ENCODE measurements at places on chromosomes 6 and 20.

GRCh38 chr6:136718476-136718875 lies 73.8 kb downstream of the MAP3K5 start:
- DNase-seq = no peak

DNA sequence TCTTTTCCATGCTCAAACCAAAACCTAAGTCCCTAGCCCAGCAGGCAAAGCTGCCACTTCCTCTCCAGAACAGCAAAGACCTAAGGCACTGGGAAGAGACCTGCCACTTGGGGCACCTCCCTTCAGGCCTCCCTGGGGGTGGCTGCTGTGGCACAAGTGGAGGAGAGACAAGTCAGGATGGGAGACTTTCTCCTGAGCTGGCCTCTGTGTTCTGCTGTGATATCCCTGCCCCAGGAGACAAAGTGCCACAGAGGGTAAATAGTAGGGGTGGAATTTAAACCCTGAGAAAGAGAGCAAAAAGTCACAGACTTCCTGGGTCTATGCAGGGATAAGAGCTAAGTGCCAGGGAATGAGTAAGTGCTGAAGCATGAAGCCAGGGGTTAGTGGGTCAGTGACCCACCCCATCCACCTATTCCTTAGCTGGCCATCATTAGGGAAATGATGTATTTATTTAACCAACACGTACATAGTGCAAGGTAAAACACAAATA lies 84.2 kb downstream of the MRPL14 start:
- DNase-seq = no peak

DNA sequence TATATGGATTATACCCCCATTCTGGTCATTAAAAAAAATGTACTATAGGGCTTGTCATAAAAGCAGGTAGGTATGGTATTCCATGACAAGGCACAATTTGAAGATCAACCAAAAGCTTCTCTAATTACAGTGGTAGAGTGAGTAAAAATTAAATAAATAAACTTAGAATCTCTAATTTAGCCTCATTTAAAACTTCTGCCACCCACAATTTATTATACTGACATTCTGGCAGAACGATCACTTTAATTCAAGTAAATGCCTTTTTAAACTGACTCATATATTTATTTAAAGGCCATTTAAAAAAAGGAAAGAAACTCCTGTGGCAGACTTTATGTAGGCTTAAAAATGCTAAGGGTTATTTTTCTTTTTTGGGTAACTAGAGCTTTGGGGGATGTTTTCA lies 68.3 kb upstream of the PHACTR2 start:
- no peak for DNase-seq

GRCh38 chr6:7145885-7146828 lies 38.4 kb downstream of the RREB1 start:
- DNase-seq = no peak

GRCh38 chr20:44596876-44597275 lies 14.5 kb downstream of the PKIG start:
- no peak for DNase-seq

- DNase-seq = no peak
Observed at GRCh38 chr6:53828966-53829697, 34.3 kb downstream of the LRRC1 start.

DNA sequence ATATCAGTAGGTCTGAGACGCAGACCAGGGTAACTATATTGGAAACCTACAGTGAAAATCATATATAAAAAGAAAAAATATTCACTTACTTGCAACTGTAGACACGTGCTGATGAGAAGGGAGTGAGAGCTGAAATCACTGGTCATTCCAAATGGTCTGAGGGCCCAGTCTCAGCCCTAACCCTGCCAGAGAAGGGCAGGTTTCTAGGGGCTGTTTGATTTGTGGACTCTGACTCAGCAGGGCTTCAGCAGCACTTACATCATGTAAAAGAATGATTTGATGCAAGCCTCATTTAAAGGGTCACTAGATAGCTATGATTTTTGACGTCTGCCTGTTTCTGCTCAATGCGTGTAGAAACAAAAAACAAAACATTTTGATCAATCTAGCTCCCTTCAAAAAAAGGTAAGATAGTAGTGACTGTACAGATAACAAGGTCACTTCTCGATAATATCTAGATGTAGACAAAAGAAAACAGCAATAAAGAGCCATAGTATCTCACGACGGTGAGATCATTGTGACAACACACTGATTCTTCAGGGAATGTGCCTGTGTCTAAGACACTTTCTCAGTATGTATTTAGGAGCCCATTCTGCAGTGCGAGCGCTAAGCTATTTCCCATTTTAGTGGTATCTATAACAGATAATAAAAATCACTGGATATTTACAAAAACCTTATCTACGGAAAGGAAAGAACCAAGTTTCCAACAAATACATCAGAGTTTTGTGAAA lies 307.2 kb downstream of the HIVEP2 start:
- DNase-seq = no peak

DNA sequence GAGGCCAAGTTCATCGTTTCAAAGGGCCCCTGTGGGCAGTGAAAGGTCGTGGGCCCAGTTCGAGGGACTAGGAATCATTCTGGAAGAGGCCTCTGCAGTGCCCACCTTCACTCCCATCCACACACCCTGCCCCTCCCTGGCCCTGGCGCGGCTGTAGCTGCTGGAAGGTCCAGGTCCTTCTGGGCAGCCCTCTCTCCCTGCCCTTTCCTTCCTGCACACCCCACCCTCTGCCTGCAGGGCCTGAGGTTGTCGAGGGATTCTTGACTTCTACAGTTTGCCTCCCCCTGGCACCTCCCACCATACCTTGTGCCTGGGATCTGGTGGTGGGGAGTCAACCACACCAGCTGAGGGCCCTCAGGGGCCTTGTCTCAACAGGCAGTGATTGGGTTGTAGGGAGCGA lies 4.5 kb upstream of the MYT1 start:
- no peak for DNase-seq

DNA sequence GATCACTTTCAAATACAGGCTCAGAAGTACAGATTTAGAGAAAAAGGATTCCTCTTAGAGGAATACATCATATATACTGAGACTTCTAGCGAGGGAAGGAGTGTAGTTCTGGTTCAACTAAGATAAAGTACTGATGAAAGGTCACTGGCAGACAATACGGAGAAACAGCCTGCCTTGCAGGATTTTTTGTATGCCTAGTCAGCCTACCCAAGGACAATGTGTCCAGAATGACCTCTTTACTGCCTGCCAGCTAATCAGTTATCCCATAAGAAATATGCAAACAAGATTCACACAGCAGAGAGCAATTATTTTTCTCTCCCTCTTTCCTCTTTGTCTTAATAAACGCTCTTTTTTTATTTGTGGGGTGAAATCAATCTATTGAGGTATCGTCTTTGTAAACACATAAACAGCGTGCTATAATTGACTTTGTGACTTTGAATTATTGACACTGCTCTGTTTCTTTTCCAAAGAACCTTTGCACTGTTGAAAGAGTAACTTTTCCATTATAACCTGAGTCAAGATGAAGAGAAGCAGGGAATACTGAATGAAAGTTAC lies 1.4 kb upstream of the TSPYL4 start:
- DNase-seq = no peak

DNA sequence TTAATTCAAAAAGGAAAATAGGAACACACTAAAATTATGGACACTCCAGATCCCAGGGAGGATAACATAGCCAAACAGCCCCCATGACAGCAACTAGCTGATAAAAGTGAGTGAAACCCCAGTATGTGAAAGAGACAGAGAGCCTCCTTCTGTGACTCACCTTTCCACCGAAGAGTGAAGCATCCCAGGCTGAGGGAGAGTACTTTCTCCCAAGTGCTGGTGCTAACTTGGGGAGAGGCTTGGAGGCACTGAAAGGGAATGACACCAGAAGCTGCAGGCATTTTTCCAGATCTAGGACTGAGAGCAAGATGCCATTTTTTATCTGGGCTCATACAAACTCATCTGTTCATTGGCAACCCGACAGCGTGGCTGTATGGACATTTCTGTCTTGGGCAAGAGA lies 339.8 kb downstream of the HTR1B start:
- DNase-seq = no peak

GRCh38 chr20:19129306-19129705 lies 83.1 kb upstream of the SLC24A3 start:
- DNase-seq = no peak

DNA sequence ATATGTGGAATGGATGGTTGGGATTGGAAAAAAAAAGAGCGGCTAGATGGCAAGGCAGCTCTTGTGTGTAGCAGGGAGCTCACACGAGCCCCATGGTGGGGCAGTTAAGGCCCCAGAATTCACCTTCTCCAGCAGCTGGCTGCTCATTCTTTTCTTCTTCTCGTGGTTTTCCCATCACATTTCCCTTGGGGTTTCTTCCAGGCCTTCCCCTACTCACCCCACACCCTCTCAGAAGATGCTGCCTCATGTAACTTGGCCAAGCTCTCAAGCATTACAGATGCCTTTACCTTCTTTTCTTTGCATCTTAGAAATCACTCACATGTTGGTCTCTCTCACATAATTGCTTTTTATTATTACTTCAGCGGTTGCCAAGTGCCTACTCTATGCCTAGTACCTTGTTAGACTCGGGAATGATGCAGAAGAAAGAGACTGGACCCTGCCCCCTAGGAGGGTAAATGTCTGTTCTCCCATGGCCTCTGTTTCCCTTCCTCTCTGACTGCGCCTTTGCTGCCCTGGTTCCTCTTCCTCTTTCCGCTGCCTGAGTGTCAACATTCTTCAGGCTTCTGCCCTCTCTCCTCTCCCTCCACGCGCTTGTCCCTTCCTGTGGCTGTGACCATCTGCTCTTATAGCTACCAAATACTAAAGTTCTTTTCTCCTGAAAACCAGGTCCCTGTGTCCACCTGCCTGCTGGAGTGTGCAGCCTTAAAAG lies 28.6 kb downstream of the PPARD start:
- DNase-seq = no peak

GRCh38 chr6:158730541-158730907 lies 80.7 kb downstream of the SYTL3 start:
- no peak for DNase-seq

- no peak for DNase-seq
Observed at GRCh38 chr20:62943396-62943795, 5.4 kb downstream of the GID8 start.

- peak; percentile 74 for DNase-seq
Observed at GRCh38 chr6:17865243-17865642, 122.2 kb downstream of the KIF13A start.

GRCh38 chr20:37937686-37938085 lies 34.8 kb downstream of the VSTM2L start:
- no peak for DNase-seq

- DNase-seq = no peak
Observed at GRCh38 chr6:38943964-38944363, 104.6 kb upstream of the GLP1R start.

GRCh38 chr6:71268735-71269437 lies 19.7 kb upstream of the OGFRL1 start:
- DNase-seq = no peak

DNA sequence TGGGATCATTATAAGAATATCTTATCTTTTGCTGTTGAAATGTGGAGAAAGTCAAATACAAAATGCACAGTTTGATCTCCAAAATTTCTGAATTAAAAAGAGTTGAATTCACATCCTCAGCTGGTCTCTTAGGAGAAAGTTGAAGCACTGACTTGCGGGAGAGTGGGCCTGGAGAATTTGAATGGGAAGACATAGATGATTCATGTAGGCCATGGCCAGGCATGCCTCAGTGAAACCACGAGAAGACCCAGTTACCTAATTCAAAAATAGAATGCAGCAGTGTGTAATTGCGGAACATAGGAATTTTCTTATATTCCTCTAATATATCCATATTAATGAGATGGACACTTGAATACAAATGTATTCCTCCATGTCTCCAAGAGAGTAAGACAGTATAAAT lies 53.0 kb upstream of the DTNBP1 start:
- no peak for DNase-seq

GRCh38 chr6:161544801-161545480 lies 271.1 kb upstream of the AGPAT4 start:
- DNase-seq = no peak

DNA sequence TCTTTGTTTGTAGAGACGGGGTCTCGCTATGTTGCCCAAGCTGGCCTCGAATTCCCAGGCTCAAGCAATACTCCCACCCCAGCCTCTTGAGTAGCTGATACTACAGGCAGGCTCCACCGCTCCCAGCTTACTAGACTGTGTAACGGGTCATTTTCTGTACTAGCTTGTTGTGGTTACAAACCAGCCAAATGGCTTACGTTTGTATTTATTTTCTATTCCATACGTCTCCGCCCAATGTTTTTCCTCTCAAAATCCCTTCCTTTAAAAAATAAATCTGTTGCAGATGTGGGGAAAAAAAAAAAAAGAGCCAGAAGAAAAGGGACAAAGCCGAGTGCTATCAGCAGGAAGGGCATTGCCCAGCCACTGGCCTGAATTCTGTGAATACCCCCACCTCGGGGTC lies 41.6 kb downstream of the PRND start:
- no peak for DNase-seq

DNA sequence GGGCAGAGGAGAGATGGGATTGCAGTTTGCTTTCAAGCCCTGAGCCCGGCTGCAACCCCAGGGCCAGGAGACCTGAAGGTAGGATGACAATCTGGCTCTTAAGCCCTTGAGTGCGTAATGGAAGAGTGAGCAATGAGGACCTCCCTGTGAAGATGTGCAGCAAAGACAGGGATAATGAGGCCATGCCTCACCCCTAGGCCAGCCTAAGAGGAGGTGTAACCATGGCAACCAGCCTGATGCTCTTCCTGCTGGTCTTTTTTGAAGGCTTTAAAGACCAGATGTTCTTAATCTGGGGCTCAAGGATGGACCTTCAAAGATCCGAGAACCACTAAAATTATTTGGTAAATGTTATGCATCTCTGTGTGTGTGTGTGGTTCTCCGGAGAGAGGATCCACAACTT lies 8.2 kb downstream of the ARHGAP40 start:
- no peak for DNase-seq

GRCh38 chr6:46381057-46381456 lies 110.2 kb downstream of the RCAN2 start:
- no peak for DNase-seq

DNA sequence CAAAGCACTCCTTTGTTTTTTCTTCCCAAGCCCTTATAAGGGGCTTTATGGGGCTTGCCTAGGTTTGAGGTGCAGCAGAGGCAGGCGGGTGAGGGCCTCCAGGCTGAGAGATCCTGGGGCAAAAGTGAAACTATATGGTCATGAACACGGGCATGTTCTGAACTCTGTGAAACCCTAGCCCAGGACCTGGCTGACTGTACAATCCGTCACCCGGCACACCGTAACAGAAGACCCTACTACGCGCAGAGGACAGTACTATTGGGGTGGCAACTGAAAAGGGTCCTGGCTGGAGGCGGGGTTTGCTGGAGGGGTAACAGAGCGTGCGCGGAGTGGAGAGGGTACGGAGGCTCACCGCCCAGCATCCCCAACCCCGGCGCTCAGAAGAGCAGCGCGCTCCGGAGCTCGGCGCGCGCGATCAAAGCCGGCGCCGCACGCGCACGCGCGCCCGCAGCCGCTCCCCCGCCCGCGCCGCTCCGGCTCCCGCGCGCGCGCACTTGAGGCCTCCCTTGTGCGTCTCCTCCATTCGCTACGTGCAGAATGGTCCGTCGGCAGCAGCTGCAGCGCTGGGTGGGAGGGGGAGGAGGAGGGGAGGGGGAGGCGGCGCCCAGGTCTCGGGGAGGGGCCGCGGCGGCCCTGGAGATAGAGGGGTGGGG lies 54.2 kb downstream of the MRPL14 start:
- no peak for DNase-seq

DNA sequence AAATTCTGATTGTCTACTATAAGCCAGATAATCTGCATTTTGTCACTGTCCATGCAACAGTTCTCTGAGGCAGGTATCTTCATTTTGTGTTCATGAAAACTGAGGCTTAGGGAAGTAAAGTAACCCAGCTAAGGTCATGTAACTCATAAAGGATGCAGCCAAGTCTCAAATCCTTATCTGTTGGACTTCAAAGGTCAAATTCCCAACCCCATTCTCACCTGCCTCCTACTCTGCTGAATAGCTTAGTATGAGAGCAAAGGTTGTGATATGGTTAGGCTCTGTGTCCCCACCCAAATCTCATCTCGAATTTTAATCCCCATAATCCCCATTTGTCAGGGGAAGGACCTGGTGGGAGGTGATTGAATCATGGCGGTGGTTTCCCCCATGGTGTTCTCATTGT lies 90.1 kb downstream of the KLHL32 start:
- DNase-seq = no peak

Measured in NCI-H1105 (cell line).